Left renal pelvis (tissue), 4 donors: ENCODE measurements at places on chromosomes 2 and 18.

GRCh38 chr2:175855794-175856453 is 146.1 kb downstream of the LNPK start:
- no peak for DNase-seq

DNA sequence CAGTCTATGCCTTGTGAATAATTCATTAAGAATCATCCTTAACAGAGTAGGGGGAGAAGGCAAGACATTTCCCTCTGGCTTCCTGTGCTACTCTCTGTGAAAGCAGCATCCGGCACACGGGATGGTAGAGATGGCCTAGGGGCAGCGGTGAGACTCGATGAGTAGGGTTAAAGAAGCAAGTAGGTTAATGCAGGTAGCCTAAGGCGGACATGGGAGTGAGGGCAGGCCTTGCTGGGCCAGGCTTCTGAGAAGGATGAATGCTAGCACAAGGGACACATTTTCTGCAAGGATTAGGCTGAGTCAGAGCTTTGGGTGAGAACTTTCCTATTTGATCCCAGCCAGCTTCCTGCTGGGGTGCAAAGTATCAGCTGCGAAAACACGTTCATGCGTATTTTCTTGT is 80.8 kb downstream of the NXPH2 start:
- no peak for DNase-seq

DNA sequence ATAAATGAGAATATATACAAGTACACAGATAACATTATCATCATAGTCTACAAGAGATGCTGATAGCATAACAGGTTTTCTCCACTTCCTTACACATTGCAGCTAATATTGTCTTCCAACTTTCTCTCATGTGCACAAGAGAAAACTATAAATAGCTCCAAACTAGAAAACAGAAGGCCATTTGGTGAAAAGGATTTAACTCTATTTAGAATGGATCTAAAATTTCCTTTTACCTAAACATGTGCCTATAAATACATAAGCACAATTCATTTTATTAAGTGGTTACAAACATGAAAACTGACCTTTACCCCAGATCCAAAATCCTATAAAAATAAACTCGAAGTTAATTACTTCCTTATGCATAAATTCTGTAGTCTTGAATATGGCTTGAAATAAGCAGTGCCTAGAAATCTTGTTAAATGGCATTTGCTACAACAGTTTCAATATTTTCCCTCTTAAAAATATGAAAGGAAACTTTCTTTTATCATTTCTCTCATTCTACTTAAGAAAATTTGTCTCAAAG is 41.6 kb downstream of the SLC25A12 start:
- no peak for DNase-seq

- DNase-seq = no peak
Measured at GRCh38 chr18:50711386-50711785, 108.4 kb downstream of the MRO start.

- DNase-seq = no peak
Measured at GRCh38 chr18:80106482-80107051, 2.5 kb upstream of the ADNP2 start.

DNA sequence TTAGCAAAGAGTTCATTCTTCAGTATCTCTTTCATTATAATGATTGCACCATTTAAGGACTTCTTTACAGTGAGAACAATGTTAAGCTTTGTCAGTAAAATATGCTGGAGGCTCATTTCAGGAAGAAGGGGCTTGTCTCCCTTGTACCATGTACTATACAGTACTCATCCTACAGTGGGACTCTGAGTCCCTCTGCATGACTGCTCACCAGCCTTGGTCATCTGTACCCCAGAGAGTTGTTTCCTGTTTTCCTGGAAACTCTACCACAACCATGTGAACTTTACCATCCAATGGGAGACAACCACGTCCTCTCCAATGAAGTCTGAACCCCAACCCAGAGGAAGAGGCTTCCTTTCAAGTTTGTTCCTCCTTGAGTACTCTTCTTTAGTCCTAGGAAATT is 1171.1 kb upstream of the CRIM1 start:
- no peak for DNase-seq

GRCh38 chr2:223815186-223815883 is 22.0 kb downstream of the AP1S3 start:
- DNase-seq = peak; percentile 80

DNA sequence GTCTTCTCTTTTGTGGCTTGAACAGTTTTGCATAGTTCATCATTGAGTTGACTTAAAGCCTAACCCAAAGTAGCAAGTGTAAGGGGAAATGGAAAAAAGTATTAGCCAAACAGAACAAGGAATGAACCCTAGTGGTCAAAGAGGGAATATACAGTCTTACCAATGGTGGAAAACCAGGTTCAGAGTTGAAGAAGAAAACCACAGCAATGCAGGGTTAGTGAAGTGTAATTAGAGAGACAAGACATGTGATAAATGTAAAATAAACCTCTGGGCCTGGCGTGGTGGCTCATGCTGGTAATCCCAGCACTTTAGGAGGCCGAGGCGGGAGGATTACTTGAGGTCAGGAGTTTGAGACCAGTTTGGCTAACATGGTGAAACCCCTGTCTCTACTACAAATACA is 2.4 kb downstream of the TTN start:
- no peak for DNase-seq

GRCh38 chr2:201990069-201990468 is 43.6 kb upstream of the FZD7 start:
- no peak for DNase-seq

- DNase-seq = no peak
Measured at GRCh38 chr2:238339395-238339780, 19.1 kb downstream of the TRAF3IP1 start.

DNA sequence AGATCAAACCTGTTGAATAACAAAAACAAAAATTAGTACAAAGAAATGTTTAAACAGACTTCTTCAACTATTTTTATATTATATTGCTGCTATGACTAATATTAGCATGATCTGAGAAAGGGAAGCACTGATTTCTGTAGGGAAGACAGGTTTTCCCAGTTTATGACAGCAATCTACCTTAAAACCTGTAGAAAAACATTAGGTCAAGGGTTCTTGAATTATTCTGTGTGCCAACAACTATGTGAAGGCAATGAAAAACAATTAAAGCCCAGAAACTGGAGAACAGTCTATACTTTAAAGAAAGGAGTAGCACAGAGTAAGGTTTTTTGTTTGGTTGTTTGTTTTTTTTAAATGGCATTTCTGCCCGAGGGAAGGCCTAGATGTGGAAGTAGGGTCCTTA is 23.3 kb downstream of the PUM2 start:
- DNase-seq = no peak
